ENCODE measurements at places on chromosomes 2 and 18.

DNA sequence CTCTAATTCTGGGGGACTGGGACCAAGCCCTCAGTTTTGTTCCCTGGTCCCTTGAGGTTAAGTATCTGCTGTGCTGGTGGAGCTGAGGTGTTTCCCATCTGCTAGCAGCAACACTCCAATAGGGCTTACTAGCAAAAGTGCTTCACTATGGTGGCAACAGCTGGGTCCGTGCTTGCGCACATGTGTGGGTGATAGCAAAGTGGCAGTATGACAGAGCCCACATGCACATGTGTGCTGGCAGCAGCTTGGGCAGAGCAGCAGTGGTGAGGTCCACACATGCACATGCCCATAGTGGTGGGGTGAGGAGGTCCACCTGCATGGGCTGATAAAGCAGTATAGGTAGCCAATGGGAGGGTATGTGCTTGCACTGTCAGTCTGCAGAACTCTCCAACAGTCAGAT, 1723.7 kb downstream of the SUCLG1 start:
- no peak overlapping the region for H3K4me3 ChIP-seq
- no peaks in the 10 kb centered on the region for H3K4me1 ChIP-seq
- no peak overlapping the region for H3K27ac ChIP-seq

DNA sequence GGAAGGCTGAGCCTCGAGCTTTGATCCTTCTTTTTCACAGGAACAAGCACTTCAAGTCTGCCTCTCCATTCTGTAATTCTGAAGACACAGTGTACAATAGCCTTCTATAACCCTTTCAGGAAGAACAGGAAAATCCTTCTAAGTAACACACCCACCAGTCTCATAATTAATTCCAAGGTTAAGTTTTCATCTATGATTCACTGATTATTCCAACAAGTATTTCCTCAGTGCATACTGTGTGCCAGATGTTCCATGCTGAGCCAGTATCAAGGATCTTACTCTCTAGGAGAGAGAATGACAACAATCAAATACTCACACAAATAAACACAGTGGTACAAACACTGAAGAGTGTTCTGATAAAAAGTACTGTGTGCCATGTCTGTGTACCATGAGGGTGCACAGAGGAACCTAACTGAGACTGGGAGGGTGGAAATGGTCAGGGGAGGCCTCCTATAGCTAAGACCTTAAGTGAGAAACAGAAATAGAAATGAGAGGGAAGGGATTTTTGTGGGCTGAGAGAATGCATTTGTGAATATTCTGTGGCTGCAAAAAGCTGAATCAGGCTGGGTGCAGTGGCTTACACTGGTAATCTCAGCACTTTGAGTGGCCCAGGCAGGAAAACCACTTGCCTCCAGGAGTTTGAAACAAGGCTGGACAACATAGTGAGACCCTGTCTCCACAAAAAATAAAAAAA, 7.3 kb upstream of the MTLN start:
- no peak overlapping the region for H3K27ac ChIP-seq
- no peaks in the 10 kb centered on the region for H3K36me3 ChIP-seq
- no peaks in the 10 kb centered on the region for H3K4me1 ChIP-seq
- H3K27me3 ChIP-seq, result no peaks in the 10 kb centered on the region
- no peak overlapping the region for H3K4me3 ChIP-seq
- DNase-seq, result no peak

GRCh38 chr2:241894681-241895426, 25.3 kb downstream of the RTP5 start:
- H3K27ac ChIP-seq, result no peak overlapping the region
- H3K27me3 ChIP-seq, result no peaks in the 10 kb centered on the region
- no peaks in the 10 kb centered on the region for H3K4me1 ChIP-seq
- H3K4me3 ChIP-seq, result no peak overlapping the region

GRCh38 chr2:238855299-238855698, 7.4 kb downstream of the TWIST2 start:
- no peak overlapping the region for H3K27ac ChIP-seq
- no peaks in the 10 kb centered on the region for H3K4me1 ChIP-seq
- no peak for DNase-seq
- no peak overlapping the region for H3K4me3 ChIP-seq
- H3K36me3 ChIP-seq, result no peaks in the 10 kb centered on the region
- no peaks in the 10 kb centered on the region for H3K27me3 ChIP-seq

DNA sequence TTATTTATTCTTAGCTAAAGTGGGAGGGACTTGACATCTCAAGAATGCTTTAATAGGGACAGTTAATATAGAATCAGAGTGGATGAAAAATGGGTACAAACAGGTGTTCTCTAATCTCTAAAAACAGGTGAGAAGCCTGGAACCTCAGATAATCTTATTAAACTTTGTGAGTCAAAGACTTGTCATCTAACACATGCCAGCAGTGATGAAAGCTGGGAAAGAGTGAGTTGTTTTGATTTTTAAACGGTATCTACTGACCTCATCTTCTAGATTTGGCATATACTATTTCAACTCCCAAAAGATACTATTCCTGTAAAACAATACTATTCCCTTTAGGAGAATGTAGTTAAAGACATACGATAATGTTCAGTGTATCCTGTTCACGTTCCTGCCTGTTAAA, 103.4 kb downstream of the CCDC141 start:
- H3K27ac ChIP-seq, result no peak overlapping the region
- no peaks in the 10 kb centered on the region for H3K4me1 ChIP-seq
- DNase-seq, result no peak
- no peaks in the 10 kb centered on the region for H3K27me3 ChIP-seq
- H3K4me3 ChIP-seq, result no peak overlapping the region
- no peaks in the 10 kb centered on the region for H3K36me3 ChIP-seq

- H3K4me3 ChIP-seq, result no peak overlapping the region
- H3K27ac ChIP-seq, result no peak overlapping the region
- no peak for DNase-seq
- H3K4me1 ChIP-seq, result no peaks in the 10 kb centered on the region
Measured at GRCh38 chr2:239804161-239805042, 220.7 kb downstream of the NDUFA10 start.

DNA sequence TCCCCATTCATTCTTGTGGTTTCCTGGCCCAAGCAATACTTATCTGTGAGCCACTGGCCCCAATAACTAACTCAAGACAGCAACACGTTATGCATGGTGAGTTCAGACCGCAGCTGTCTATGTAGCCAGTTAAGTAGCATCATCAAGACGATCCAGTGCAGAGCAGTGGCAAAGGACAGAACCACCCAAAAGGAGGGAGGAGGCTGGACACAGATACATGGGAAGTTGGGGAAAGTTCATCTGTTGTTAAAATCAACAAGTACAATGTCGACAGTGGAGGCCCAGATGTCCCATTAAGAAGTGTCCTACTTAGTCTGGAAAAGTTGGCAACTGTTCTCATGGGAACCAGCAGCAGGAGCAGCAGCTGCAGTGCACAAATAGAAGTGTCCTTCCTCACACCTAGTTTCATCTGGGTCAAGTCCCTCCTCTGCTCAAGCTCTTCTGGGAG, 106.9 kb upstream of the THOC1 start:
- H3K27ac ChIP-seq, result no peak overlapping the region
- H3K27me3 ChIP-seq, result no peaks in the 10 kb centered on the region
- no peaks in the 10 kb centered on the region for H3K36me3 ChIP-seq
- no peak overlapping the region for H3K4me3 ChIP-seq

DNA sequence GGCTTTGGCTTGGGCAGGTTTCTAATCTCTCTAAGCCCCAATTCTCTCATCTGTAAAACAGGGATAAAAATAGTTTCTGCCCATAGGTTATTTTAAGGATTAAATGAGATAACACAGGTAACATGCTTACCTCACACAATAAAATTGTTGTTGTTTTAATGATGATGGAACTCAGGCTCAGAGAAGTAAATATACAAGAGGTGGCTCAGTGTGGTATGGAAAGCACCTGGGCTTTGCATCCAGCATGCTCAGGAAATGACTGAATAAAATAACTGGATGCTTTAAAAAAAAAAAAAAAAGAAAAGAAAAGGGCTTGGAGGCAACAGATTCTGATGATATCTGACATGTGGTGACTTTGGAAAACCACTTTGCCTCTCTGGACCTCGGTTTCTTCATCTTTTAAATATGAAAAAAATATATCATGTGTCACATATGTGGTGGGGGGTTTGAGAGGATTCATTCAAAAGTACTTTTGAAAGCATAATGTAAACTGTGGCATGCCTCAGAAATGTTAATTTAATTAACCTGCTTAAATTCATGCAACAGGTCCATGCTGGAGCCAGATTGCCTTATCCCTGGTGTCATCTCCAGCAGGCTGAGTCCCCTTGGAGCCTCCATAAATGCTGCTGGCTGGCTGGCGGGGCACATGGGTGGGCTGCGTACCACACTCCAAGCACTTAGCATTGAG, 112.8 kb upstream of the CDC42EP3 start:
- H3K27ac ChIP-seq, result no peak overlapping the region
- no peaks in the 10 kb centered on the region for H3K27me3 ChIP-seq
- no peak overlapping the region for H3K4me3 ChIP-seq
- no peaks in the 10 kb centered on the region for H3K36me3 ChIP-seq

GRCh38 chr18:63705401-63705800, 2.6 kb downstream of the SERPINB11 start:
- H3K27ac ChIP-seq, result no peak overlapping the region
- no peaks in the 10 kb centered on the region for H3K36me3 ChIP-seq
- DNase-seq, result no peak
- H3K27me3 ChIP-seq, result no peaks in the 10 kb centered on the region
- no peaks in the 10 kb centered on the region for H3K4me1 ChIP-seq

Data from Caco-2 (cell line).